ENCODE measurements at places on chromosomes 5 and 9.

DNA sequence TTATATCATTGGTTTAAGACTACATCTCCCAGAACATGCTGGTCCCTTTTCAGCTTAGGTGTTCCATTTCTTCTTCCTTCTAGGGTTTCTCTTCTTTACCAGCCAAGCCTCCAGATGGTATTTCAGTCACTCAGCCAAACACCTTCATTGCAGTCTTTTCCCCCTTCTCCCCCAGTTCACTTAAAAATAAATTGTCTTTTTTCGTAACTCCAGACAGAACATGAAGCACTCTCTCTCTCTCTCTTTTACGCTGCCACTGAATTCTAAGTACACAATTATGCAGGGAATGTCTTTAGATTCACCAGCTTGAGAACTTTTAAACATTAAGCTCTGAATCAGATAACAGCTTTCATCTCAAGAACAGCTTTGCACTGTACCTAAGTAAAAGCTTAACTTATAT lies 419.7 kb upstream of the BRINP1 start:
- DNase-seq: no peak

GRCh38 chr9:25461416-25461815 lies 216.8 kb downstream of the TUSC1 start:
- DNase-seq: no peak

- no peak for DNase-seq
Observed at GRCh38 chr9:92392690-92393089, 11.7 kb downstream of the OGN start.

DNA sequence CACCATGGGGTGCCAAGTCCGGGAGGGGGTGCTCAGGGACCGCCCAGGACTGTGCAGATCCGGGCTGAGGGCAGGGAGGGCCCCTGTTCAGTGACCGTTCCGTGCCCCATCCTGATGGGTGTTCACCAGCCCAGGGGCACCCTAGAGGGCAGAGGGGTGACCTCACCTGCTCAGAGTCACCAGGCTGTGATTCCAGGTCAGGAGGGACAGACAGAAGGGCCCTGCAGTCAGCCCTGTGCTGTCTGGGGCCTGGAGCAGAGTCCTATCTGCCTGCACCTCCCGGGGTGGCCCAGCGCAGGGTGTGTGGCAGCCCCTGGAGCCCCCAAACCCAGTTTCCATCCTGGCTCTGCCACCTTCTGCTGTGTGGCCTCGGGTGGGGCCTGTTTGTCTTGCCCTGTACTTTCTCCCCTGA lies 241.9 kb downstream of the PBX3 start:
- DNase-seq: no peak

GRCh38 chr5:5218396-5218795 lies 78.3 kb downstream of the ADAMTS16 start:
- DNase-seq: no peak

GRCh38 chr5:172798422-172799215 lies 27.6 kb upstream of the DUSP1 start:
- DNase-seq: peak; percentile 30

DNA sequence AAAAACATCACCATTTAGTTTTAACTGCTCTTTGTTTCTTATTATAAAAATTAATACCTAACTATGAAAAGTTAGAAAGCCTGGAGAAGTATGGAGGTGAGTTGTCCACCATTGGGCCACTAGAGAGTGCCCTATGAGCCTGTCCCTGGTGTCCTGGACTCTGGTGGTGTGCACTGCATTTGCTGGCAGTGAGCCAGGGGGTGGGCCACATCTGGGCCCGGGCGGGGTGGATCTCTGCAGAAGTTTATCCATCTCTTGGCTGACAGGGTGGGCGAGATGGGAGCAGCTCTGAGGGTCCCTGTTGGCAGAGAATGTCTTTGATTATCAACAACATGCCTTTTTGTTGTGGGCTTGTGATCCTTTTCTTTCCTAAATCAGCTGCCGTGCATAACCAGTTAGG lies 8.2 kb downstream of the TENT4A start:
- no peak for DNase-seq

DNA sequence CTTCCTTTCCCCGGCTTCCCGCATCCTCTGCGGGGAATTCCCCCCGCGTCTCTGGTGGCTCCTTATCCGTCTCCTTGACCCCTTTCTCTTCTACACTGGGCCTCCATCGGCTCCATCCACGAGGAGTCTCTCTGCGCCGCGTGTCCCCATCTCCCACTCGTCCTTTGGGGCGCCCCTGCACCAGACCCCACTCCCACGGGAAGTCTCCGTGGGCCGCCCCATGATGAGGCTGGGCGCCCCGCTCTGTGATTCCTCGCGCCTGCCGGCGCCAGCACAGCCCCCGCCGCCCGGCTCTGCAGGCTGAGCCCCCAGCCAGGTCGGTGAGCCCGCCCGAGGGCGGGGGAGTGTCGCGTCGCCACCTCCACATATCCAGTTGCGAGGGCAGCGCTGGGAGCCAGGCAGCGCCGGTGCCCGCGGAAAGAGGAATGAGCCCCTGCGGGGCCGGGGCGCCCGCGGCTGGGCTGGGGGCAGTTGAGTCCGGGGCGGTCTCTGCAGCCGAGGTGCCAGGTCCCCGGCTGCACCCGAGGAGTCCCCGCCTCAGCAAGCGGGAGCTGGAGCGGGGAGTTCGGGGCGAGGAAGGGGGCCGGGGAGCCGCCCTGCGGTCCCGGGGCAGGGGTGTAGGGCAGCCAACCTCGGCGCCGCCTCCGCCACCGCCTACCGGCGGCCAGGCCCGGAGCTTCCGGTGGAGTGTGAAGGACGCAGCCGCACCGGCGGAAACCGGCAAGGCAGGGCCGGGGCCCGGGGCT lies 2.1 kb upstream of the TRAF1 start:
- peak; percentile 86 for DNase-seq

- no peak for DNase-seq
Observed at GRCh38 chr5:80516826-80517225, 28.9 kb downstream of the FAM151B start.

DNA sequence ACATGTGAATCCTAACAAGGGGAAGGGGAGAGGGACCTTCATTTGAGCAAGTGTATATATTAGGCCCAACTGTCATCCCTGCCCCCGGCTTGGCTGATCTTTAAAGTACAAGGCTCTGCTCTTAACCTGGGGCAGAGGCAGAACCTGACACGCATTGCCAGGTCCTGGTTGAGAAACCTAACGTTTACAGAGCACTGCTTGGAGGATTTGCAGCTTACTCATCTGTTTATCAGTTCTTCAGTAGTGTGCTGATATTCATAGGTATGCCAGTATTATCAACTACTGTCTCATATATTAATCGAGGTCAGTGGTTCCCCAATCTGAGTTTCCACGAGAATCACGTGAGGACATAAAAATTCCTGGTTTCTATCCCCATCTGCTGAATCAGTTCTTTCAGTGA lies 50.4 kb downstream of the ACO1 start:
- no peak for DNase-seq

DNA sequence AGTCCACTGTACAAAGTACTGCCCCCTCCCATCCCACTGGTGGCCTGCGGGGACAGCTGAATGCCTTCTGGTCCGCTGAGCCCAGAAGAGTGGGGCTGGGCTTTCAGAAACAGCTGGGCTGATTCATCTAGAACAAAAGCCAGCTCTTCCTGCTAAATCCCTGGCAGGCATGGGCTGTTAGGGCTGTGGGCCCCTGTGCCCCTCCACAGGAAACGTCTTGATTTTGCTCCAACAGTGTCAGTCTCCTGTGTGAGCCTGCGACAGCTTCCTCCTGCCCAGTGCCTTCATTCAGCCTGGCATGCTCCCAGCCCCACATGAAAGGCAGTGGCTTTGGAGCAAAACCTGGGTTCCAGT lies 6.9 kb upstream of the GSN start:
- no peak for DNase-seq

DNA sequence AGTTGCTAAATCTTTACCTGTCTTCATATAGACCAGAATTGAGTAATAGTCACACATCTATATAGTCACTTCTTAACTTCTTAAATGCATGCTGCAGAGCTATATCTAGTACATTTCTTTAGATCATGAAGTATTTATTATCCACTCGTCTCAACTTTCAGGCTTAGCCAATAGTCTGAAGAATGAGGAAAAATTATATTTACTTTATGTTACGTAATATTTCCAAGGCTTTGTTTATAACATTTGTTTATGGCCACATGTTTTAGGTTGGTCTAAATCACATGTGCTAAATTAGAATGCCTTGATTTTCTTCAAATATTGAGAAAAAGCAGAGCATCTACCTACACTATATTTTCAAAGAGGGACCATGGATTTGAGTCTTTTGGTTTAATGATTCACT lies 47.2 kb upstream of the RGMB start:
- no peak for DNase-seq

- DNase-seq: no peak
Observed at GRCh38 chr5:206406-206805, 11.5 kb downstream of the CCDC127 start.

DNA sequence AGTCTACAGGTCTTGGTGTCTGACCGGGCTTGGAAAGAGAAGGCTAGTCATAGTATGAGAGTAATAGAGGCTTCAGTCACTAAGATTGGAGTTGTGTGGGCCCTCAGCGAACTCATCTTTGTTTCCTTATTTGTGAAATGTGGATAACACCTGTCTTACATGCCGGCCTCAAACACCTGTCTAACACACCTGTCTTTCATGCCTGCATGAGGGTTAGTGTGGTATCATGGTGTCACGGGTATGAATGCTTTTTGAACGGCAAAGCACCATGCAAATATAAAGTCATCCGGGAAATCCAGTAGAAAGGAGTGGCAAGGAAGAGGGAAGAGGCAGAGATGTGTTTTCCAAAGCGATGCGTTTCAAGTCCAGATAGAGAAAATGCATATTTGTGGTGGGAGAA lies 25.5 kb downstream of the GRAMD2B start:
- no peak for DNase-seq

DNA sequence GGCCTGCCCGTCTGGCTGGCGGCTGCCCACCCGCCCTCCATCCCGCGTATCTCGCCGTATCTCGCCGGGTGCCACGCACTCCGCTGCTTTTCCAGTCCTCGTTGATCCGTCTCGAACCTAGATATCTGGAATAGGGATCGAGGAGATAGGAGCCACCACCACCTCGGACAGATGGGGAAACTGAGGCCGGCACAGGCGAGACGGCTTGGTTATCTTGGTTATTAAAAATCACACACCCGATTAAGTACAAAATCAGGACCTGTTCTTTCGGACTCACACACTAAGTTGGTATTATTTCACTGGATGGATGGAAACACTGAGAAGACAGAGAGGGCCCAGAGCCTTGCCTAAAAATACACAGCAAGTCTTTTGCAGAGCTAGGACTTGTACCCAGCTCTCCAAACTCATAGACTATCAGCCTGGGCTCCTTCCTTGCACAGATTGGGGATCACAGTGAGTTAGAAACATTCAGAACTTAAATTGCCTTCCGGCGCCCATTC lies 678 bp downstream of the SLC26A2 start:
- DNase-seq: no peak

- no peak for DNase-seq
Observed at GRCh38 chr5:24497591-24498157, 147.1 kb downstream of the CDH10 start.

DNA sequence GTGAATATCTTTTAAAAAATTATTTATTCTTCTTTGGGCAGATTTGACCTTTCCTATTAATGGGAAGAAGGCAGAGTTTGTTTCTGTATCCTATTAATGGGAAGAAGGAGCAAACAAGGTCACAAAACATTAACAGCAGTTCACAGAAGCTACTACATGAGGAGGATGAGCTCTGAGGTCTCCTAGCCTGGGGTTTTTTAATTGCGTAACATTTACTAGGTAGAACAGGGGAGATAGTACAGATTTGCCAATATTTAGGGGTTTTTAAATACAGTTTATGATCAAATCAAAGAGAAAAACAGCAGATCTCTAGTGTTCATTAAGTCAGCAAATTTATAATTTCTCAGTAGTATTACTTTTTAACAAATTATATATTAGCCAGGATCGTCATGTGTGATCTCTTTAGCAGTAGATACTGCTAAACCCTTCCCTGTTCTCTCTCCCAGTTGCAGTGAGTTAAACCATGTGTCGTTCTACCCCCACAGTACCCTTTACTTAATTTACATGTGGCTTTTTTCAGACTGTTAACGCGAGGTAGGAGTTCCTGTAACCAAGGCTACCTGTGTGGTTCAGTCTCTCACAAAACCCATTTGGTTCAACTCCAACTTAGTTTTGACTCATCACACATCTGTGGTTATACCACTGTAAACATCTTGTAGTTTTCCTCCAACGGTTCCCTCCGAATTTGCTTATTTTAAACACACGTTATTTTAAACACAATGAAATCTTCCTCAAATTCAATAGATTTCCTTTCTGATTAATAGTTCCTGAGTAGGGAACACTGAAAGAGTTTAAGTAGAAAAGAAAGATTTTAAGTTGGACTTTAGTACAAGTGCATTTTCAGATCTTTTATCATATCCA lies 13.3 kb downstream of the SLC25A46 start:
- DNase-seq: peak; percentile 61

DNA sequence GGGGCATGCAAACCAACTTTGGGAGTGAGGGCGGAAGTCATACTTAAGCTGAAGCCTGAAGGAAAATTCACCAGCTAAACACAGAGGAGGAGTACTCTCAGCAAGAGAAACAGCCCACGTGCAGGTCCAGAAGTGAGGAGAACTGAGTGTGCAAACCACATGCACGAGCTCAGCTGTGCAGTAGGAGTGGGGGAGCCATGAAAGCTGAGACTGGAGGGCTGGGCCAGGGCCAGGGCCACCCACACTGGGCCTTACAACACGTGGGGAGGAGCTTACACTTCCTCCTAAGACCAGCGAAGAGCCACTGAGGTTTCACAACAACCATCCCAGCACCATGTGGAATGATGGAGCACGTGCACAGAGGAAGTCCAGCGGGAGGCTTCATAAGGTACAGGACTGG lies 9.3 kb upstream of the WWC1 start:
- no peak for DNase-seq

DNA sequence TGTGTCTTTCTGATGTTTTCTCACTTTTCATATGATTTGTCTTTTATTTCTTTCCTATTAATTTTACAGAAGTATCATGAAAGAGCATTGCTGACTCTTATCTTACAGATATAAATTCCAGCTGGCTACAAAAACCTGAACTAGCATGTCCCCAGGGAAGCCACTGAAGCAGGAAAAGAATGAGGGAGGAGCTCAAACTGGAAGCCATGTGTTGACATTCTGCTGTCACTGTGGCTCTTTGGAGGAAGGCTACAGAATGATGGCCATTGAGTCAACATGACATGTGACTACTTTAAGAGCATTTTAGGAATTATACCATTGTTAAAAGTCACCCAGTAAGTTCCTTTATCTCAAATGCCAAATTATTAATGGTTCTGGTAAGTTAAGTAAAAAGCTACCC lies 638.3 kb upstream of the DMAC1 start:
- DNase-seq: no peak
